ENCODE measurements at places on chromosomes 3 and 15. TPM values are rescaled to one million over a fixed set of nuclear protein-coding genes. Genes with fewer than 3 reads are reported as not detected.

- DNase-seq: no peak
Observed at GRCh38 chr3:141660614-141660947, 77.5 kb upstream of the RNF7 start.

DNA sequence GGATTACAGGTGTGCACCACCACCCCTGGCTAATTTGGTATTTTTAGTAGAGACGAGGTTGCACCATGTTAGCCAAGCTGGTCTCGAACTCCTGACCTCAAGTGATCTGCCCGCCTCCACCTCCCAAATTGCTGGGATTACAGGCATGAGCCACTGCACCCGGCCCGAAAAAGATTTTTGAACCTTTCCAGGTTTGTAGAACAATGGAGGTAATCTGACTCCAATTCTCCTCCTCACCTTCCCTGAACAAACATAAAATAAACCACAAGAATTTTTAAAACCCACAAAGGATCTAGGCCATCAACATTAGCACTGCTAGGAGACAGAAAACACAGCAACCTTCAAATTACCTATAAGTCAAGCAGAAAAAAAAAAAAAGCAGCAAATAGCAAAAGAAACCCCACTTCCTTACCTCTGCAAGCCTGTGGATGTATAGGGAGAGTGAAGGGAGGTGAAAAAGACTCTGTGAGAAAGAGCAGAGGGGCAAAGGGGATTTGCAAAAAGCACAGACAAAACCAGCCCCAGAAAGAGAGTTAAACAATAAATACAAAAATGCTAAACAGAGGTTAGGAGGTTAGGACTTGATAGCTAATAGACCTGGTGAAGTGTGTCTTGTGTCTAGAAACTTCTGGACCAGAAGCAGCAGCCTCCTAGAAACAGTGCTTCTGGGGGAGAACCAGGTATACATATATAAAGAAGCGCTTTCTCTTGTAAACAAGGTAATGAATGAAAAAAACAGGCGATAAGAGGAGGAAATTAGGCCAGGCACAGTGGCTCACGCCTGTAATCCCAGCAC lies 32.1 kb downstream of the TFDP2 start:
- DNase-seq: no peak

- no peak for DNase-seq
Observed at GRCh38 chr15:98859149-98859548, 148.4 kb downstream of the PGPEP1L start.

- DNase-seq: no peak
Observed at GRCh38 chr15:81264072-81264857, 59.7 kb downstream of the STARD5 start.

The B2M gene
- 1,369 TPM for total RNA-seq

All from OCI-LY7 (cell line).